ENCODE measurements at places on chromosomes 6 and 20.

DNA sequence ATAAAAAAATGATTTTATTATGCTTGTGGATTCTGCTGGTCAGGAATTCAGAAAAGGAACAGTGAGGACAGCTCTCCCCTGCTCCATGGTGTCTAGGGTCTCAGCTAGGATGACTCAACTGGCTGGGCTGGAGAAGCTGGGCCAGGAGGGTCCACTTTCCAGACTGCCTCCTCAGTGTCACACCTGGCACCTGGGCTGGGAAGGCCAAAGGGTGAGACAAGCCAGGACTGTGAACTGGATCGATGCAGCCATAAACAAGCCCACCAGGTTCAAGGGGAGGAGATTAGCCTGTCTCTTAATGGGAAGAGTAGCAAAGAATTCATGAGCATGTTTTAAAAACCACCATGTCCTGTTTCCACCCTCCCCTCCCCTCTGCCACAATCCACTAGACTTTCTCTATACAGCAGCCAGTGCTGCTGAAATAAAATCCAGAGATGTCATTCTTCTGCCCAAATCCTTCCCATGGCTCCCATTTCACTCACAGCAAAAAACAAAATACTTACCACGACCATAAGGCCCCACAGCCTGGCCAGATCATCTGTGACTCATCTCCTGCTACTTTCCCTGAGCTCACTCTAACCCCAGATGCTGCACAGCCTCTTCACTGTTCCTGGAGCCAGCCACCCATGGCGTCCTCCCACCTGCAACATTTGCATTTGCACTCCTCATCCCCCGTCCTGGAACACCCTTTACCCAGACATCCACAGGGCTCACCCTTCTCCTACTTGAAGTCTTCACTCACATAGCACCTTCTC, 13.8 kb downstream of the SPTLC3 start:
- no peak for DNase-seq

GRCh38 chr6:163956571-163957407, 542.3 kb downstream of the QKI start:
- peak; percentile 30 for DNase-seq

- DNase-seq, result no peak
These were observed 684 bp upstream of the DNAH8 start for GRCh38 chr6:38714239-38715015.

GRCh38 chr20:32509639-32510066, 75.5 kb downstream of the NOL4L start:
- peak; percentile 48 for DNase-seq

GRCh38 chr20:35271904-35272303, 6.0 kb downstream of the MMP24OS start:
- DNase-seq, result no peak

GRCh38 chr6:24031496-24031895, 94.5 kb upstream of the NRSN1 start:
- no peak for DNase-seq

DNA sequence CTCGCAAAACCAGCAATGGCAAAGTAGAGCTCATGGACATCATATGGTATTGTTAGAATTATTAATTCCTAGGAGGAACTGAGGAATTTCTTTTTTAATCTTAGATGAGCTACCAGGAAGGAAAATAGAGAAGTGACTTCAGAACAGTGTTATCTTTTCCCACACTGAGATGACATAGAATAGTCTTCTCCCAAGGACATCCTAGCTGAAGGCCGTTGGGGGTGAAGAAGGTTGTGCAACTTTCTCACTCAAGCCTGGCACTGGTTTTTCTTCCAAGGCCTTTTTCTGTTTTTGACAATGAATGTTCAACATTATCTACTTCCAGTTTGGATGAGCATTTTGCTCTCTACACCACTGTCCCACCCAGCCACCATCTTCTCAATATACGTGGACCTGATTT, 35.8 kb upstream of the MAS1 start:
- DNase-seq, result no peak

DNA sequence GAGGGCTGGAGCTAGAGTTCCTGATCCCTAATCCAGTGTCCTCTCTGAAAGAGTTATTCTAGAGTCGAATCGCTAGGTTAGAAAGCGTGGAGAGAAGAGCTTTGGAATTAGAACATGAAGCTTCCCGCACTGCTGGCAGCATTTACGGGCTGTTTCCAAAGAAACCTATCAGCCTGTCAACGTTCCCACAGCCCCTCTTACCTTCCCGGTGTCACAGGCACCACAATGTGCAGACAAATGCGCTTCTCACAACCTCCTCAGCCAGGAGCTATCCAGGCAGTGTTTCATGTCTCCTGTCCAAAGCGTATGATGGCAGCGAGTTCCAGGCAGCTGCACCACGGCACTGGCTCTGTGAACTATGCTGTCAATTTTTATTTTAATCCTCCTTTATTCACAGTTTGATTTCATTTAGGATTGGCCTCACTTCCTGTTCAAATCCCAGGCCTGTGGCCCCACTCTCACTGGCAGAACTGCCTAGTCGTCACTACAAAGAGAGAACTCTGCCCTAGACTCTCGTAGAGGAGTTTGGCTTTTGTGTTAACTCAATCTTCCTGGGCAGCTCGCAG, 322.8 kb upstream of the SOX4 start:
- DNase-seq, result no peak

DNA sequence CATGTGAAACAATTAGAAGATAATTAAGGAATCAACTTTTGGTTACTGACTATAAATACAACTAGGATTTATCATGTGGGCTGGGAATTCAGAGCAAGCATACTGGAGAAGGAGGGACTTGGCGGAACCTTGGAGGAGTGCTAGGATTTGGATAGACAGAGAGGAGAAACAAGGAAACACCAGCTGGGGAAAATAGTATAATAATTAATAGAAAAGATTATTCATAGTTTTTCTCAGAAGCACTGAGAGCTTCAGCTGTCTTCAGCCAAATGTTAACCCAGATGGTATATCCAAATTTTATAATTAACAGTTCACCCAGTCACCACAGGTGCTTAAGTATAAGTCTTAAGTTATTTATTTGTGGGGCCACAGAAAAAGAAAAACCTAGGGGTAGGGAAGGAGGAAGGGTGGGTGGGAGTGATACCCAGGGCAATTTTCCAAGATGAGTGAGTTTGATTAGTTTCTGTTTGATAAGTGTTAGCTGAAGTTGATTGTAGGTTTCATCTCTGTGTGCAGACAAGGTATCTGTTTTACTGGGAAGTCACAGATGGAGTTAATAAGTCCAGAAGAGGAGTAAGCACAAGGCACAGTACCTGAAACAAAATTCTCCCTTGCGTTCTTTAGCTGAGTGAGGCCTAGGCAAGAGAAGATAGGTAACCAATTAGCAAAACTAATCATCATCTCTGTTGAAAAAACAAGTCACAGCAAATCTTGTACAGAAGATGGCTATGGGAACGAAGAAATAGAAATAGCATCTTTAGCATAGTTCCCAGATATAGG, 175.5 kb downstream of the TFAP2B start:
- DNase-seq, result no peak

GRCh38 chr20:11117808-11118528, 444.2 kb upstream of the JAG1 start:
- no peak for DNase-seq

- no peak for DNase-seq
These were observed 535.0 kb downstream of the RFPL4B start for GRCh38 chr6:112881828-112882780.

GRCh38 chr6:100892693-100893092, 11.6 kb upstream of the ASCC3 start:
- DNase-seq, result no peak

DNA sequence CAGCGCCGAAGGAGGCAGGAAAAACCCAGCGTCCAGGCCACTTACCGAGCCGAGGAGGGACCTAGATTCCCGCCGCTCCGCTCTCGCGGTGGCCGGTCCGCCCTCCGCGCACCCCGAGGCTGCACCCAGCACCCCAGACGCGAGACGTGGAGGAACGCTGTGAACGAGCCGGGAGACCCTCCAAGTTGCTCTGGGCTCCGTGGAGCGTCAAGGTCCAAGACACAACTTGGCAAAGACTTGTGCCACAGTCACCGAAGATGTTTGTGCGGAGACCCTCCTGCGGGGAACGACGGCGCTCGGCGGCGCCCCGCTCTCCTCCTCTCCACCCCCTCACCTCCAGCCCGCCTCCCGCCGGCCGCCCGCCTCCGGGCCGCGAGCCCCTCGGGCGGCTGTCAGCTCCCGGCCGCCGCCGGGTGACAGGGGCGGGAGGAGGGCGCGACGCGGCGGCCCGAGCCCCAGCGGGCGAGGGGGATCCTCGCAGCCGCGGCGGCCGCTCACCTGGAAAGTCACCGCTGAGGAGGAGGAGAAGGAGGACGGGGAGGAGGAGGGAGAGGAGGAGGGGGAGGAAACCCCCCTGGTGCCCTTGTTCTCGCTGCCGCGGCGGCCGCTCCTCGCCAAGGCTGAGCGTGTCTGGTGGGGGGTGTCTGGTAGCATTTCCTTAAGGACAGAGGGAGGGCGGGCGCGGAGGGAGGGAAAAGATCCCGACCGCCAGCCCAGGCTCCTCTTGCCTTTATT, 637 bp upstream of the HIVEP2 start:
- peak; percentile 44 for DNase-seq

GRCh38 chr6:13327691-13328075, 654 bp downstream of the TBC1D7 start:
- no peak for DNase-seq

DNA sequence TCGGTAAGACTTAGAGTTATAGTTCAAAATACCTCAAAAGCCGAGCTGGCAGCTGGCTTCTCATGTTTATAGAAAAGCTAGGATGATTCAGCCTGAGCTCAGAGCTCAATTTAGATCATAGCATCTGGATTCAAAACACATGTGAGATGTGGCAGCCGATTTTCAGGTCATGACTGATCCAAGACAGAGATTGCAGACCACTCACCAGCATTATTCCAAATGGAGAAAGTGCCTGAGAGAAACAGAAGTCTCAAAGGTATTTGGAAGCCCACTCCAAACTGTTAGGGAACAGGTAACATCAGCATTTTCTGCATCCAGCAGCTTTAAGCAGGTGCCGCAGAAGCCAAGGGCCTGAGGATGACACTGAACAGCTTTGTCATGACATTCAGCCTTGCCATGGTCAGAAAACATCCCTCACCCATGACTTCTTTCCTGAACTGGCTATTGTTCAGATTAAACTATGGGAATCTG, 102.2 kb downstream of the BACH2 start:
- no peak for DNase-seq

DNA sequence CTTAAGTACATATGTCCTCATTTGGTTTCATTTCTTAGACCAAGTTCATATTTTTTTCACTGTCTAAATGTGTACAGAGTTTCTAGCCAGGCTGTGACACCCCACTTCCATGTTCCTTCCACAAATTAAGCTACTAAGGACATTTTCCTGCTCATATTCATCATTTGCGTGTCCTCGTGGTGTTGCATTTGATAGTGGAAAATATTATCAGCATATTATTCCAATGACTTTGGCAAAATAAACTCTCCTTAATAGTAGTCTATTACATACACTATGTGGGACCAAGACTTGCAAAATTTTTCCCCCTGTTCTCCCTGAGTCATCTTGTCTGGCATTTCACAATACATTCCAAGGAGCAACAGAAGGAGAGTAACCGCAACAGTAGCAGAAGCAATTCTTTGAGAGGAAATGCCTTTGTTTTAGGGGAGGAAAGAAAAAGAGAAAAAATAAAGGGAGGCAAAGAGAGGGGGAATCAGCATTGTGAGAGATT, 599.2 kb downstream of the COL12A1 start:
- DNase-seq, result no peak

DNA sequence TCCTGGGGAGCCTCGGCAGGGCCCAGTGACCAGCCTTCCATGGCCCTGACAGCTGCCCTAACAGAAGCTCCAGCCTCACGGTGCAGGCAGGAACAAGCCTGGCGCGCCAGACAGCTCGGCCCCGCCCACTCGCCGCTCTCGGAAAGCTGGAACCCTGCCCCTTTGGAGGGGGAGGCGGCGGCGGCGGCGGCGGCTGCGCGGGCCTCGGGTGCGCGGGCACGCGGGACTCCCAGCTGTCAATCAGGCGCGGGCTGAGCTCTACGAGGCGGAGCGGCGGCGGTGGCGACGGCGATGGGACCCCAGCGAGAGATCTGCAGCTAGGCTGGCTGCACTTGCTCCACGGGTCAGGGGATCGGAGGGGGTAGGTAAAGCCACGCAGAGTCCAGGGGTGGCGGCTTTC, at the start of gene NRSN1:
NRSN1 (plus strand) TSS at position 236 of the 400 bp plus-strand sequence. CDS start 8,113 bp downstream, outside the sequence.
- DNase-seq, result no peak

- DNase-seq, result no peak
These were observed 232.5 kb downstream of the HDGFL1 start for GRCh38 chr6:22801831-22802230.

DNA sequence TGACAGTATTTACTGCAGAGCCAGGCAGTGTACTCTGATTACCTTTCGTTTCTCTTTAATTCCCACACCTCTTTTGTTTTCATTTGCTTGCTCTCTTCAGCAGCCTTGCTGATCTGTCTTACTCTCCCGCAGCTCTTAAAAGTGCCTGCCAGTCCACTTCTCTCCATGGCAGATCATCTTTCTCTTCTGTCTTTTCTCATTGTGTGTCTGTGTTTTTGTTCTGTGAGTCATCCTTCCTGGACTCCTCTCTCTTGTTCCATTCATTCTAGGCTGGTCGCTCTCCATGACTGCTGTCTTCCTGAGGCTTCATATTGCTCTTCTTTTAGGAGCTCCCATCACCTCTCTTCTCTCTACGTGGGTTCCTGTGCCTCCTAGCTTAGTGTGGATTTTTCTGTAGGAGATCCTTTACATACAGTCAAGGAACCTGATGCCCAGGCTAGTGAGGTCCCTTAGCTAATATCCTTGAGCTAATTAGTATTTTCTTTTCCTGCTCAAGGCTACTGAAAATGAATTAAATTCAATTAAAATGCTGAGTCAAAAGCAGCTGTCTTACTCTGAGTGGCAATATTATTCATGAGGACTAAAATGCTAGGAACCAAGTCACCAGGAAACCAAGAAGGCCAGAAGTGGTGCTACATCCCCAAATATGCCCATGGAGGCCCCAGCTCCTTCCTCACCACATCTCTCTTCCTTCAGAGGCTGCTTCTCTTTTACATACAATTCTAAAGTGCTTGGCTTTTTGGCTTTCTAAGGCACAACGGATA, 86.1 kb downstream of the SLX4IP start:
- DNase-seq, result no peak

- no peak for DNase-seq
These were observed 13.8 kb downstream of the RNF144B start for GRCh38 chr6:18400831-18401446.

DNA sequence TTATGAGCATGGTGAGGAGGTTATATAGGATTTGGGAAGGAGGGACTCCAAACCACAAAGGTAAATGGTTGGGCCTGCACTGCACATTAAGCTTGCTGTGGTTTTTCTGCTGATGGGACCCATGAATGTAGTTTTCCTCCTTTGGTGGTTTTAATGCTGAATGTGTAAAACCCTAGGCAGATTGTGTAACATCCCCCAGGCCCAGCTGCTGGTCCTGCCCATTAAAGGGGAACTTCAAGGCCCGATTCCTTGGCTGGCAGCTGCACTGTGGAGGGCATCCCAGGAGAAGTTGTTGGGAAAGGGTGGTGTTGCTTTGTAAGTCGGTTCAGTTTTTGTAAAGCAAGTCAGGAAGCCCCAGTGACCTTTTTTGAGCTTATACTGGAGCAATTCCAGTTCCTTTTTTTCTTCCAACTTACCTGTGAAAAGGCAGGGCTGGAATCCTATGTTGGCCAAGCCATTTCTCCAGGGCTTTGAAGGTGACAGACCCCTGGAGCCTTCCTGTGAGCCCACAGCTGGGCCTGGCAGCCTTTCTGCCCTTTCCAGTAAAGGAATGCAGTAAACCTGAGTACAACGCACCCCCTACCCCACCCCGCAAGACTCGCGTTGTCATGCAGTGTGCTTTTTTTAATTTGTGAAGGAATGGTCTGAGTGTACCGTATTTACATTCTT, 43.1 kb upstream of the NAA20 start:
- no peak for DNase-seq

GRCh38 chr6:101266063-101266462, 127.4 kb upstream of the GRIK2 start:
- no peak for DNase-seq

Measured in activated gamma-delta T cell treated with anti-CD3 and anti-CD28 coated beads, Interleukin-2, amount 50 U/mL, for 16 hours (primary cell).